Activated naive CD8-positive, alpha-beta T cell treated with anti-CD3 and anti-CD28 coated beads for 36 hours (primary cell): ENCODE measurements at places on chromosomes 16 and 17. TPM values are rescaled to one million over a fixed set of nuclear protein-coding genes. Genes with fewer than 3 reads are reported as not detected.

PIMREG gene
- 4.8 TPM for total RNA-seq

DNA sequence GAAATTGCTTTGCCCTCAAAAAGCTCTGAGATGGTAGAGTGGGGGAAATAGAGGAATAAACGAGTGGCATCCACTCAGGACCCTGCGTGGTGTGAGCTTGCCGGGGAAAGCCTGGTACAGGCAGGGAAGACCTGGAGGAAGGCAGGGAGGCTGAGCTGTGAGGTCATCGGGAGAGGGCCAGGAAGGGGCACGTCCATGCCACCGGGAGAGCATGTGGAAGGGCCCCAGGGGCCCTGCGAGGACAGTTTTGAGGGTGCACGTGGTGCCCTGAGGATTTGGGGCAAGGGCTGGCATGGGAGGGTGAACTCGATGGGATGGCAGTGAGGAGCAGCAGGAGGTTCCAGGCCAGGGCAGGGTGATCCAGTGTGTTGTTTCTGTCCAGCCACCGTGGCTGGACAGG, 56.3 kb upstream of the CBFA2T3 start:
- no peak for DNase-seq

KATNB1 gene
- 51.2 TPM for total RNA-seq

GRCh38 chr17:67178555-67178954, 66.4 kb downstream of the HELZ start:
- DNase-seq, result no peak
